ENCODE measurements at places on chromosomes 3 and 15. TPM values are rescaled to one million over a fixed set of nuclear protein-coding genes. Genes with fewer than 3 reads are reported as not detected.

The TRH gene
- not detected for total RNA-seq

The SCN11A gene
- not detected for total RNA-seq

The GNB4 gene
- 83.7 TPM for total RNA-seq

The MAGEL2 gene
- total RNA-seq: not detected
